Dermis blood vessel endothelial cell (primary cell): ENCODE measurements at places on chromosomes 3 and 15.

- DNase-seq: no peak
Observed at GRCh38 chr3:47193871-47194859, 30.3 kb upstream of the SETD2 start.

DNA sequence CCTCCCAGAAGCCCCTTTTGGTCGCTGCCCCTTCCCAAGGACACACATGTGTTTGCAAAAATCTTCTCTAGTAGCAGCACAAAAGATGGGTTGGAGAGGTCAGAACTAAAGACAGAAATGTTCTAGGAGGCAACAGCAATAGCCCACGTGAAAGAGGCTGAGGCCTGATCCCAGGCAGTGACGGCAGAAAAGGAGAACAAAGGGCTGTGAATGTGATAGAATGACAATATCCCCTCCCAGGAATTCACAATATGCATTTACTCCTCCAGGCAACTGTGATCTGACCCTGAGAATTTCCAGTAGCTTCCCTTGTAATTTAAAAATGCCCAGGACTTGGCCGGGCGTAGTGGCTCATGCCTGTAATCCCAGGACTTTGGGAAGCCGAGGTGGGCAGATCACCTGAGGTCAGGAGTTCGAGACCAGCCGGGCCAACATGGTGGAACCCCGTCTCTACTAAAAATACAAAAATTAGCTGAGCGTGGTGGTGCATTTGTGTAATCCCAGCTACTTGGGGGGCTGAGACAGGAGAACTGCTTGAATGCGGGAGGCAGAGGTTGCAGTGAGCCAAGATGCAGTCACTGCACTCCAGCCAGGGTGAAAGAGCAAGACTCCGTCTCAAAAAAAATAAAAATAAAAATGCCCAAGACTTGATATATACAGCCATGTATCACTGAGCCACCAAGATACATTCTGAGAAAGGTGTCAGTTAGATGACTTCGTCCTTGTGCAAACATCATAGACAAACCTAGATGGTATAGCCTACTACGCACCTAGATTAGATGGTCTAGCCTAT is 43.6 kb upstream of the PIAS1 start:
- no peak for DNase-seq

GRCh38 chr3:23761440-23761896 is 44.3 kb upstream of the UBE2E1 start:
- DNase-seq: peak; percentile 76

- DNase-seq: peak; percentile 88
Observed at GRCh38 chr3:15309662-15310335, 22.6 kb downstream of the SH3BP5 start.

GRCh38 chr15:28086175-28086703 is 12.9 kb downstream of the OCA2 start:
- peak; percentile 77 for DNase-seq

DNA sequence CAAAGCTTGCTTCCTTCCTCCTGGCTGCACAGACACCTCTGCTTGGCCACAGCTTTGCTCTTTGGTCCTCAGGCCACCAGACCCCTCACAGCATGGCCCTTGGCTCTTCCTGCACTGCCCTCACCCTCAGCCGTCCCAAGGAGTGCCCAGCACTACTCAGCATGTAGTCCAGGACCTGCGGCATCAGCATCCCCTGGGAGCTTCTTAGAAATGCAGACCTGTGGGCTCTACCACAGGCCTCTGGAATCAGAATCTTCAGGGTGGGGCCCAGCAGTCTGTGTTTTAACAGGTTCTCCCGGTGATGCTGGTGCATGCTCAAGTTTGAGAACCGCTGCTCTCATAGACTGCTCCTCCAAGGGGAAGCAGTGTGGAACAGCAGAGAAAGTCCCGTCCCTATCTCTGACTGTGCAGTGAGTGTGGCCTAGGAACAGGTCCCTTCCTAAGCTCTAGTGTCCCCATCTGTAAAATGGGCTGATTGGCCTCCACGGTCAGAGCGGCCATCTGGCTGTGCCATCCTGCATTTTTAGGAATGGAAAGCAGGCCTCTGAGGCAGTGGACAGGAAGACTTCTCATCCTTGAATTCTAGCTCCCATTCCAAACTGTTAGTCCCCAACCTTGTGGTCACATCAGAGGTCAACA is 36.6 kb downstream of the GOLGA6A start:
- no peak for DNase-seq

DNA sequence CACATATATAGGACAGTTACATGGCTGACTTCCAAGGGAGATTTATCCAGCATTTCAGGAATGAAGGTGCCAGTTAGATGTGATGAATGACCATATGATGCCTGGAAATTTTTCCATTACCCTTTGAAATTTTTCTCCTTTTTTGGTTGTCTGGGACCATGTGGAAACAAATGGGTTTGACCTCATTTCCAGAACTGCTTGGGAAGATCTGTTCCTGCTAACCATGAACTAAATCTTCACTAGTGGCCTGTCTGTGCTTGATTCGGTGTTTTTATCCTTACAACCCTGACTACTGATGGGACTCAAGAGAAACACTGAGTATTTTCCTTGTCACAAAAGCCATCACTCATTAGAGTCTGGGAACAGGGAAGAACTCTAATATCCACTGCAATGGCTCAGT is 409.4 kb downstream of the PDCD6IP start:
- DNase-seq: peak; percentile 69

DNA sequence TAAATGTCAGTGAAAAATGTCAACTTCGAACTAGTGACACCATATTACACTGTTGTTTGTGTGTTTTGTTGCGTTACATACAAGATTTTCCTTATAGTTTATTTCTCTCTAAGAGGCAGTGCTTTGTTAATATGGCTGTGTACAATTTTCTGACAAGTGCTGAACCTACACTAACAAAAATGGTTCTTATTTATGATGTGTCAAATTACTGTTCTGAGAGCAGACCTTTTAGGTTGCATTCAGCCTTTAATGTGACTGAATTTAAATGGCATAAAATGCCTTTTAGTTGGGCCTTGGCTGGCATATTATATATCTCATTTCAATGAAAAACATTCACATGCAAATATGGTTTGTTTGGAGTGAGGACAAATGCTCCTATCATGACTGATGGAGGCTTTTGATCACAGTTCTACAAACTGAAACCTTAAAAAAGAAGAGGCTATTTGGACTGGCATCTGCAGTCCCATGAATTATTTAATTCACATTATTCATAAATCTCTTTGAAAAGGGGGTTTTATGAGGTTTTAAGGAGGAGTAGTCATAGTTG is 750.6 kb downstream of the CADM2 start:
- DNase-seq: no peak
